Astrocyte of the spinal cord (primary cell): ENCODE measurements at places on chromosomes 3 and 15.

- DNase-seq = no peak
Measured at GRCh38 chr15:95868970-95869369, 461.5 kb upstream of the NR2F2 start.

DNA sequence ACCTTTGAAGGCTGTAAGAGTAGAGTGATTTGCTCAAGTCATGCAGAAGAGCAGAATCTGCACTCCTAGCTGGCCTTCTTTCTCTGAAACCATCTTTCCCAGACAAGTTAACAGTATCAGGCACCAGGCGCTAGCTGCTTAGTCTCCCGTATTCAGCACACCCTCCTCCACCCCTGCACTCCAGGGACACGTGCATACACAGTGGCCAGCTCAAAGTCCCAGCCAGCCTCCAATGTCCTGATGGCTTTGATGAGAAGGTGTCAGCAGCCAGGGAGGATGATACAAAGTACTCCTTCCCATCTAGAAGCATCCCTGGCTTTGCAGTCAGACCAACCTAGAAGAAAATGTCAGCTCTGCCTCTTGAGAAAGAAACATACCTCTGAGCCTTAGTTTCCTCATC, 177.8 kb downstream of the ADAMTS17 start:
- no peak for DNase-seq

GRCh38 chr3:16836505-16837237, 48.1 kb upstream of the PLCL2 start:
- no peak for DNase-seq

DNA sequence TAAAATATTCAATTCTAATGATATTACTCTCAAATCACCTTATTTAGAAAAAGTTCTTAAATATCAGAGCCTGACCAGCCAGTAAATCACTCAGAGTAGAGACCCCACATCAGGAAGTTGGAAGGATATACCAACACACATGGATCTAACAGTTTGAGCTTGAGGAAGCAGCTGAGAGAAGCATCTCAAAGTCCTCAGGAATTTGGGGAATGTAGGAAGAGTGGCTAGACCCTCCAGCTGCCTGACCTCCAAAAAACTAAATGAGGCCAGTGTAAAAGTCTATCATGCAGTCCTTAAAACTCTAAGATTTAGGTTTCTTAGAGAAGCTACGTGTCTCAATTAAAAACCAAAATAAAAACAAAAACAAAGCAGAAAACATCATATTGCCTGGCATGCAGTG, 55.4 kb downstream of the SETD2 start:
- DNase-seq = no peak

DNA sequence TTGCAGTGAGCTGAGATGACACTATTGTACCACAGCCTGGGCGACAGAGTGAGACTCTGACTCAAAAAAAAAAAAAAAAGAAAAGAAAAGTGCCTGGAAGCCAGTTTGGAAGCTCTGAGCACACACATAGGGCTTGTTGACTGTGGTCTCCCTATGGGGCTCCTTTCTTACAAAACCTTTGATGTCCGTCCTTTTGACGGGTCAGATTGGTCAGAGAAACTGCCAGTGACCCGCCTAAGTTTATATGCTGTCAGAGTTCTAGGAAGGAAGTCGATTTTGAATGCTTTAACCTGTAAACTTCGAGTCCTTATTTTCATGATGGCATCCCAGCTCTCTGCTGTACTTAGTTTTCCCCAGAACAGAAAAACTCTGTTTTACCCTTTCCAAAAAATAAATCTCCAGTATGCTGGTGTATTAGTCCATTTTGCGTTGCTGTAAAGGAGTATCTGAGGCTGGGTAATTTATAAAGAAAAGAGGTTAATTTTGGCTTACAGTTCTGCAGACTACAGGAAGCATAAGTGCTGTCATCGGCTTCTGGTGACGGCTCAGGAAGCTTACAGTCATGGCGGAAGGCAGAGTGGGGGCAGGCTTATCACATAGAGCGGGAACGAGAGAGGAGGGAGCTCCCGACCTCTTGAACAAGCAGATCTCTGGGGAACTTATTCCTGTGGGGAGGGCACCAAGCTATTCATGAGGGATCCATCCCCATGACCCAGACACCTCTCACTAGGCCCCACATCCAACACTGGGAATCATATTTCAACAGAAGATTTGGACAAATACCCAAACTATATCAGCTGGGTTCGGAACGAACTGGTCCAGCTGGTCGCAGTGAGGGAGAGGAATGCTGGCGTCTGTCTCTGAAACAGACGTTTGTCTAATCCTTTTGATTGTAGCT, 72.3 kb downstream of the LMLN start:
- DNase-seq = no peak
